Kidney (tissue), 22 donors: ENCODE measurements at places on chromosomes 7 and 10. TPM values are rescaled to one million over a fixed set of nuclear protein-coding genes. Genes with fewer than 3 reads are reported as not detected.

BTBD16 gene
- total RNA-seq = 1.2 TPM

CLCN1 gene
- total RNA-seq = 0.35 TPM

MUC3A gene
- total RNA-seq = 39.1 TPM

AEBP1 gene
- 164 TPM for total RNA-seq

OR2A5 gene
- not detected for total RNA-seq

ABCC2 gene
- total RNA-seq = 2.3 TPM

PCDH15 gene
- not detected for total RNA-seq

ELN gene
- 44.8 TPM for total RNA-seq

PTPRZ1 gene
- 0.98 TPM for total RNA-seq

DNA sequence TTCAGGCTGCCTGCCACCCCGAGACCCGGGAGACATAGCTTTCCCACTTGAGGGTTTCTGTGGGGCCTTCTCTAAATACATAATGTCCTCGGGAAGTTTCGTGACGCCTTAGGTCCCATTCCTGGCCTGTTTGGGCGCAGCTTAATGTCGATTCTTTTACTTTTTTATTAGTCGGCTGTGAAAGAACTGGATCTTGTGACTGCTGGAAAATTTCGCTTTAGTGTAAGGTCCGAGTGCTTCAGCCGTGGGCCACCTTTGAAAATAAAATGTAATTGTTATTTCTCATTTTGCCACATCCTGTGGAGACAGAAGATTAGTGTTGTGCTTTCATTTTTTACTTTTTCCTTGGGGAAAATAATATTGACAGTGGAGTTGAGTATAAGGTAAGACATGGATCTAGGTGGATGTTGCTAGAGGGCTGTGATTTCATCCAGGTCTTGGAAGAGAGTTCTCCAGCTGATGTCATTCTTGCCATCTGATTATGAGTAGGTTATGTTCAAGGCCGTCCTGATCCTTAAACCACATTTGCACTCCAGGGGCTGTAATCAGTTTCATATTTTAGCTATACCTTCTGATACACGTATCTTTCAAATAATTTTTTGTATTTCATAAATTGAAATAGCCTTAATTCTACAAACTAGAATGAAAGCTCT lies 830 bp downstream of the RAB18 start:
- no peak for DNase-seq

- no peak for DNase-seq
These were observed 561.6 kb downstream of the TCERG1L start for GRCh38 chr10:130749911-130750310.

DNA sequence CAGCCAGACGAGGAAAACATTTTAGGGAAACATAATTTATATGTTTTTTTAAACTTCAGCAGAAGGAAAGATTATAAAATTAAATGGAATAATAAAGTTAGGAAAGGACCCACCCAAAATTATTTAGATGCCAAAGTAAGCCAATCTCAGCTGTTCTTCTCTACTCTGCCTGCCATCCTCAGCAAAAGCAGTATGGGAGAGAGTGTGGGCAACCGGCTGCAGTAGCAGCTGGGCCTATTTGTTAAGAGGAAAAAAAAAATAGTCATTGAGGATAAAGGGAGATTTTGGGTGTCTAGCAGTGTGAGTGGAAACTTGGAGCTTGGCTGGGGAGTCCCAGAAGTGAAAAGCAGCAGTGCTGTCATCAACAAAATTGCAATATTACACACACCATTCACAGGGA lies 15.4 kb downstream of the SEMA3E start:
- no peak for DNase-seq

GRCh38 chr7:2282185-2282751 lies 32.0 kb downstream of the SNX8 start:
- peak; percentile 86 for DNase-seq

GRCh38 chr10:30172091-30172490 lies 112.7 kb upstream of the JCAD start:
- DNase-seq = no peak

- peak; percentile 30 for DNase-seq
These were observed 12.1 kb downstream of the IL15RA start for GRCh38 chr10:5965266-5965665.

DNA sequence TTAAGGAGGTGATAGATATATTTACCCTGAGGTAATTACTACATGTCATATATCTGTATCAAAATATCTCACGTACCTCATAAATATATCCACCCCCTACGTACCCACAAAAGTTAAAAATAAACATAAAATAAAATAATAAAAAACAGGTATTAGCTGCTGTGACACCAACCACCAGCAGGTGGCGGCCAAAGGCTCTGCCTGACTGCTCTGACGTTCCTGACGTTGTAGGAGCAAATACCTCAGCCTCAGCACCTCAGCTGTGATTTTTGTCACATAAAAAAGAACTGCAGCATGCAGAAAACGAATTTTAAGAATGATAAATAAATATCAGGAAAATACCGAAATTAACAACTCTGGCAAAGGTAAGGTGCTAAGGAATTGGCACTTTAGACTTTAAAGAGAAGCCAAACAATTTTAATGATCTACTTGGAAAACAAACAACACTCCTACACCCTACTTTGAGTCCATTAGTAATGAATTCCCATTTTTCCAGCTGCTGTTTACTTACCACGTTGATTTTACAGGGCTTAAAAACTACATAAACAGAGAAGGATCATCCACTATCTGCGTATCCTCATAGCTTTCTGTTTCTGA lies 125.4 kb upstream of the TARP start:
- peak; percentile 41 for DNase-seq

DNA sequence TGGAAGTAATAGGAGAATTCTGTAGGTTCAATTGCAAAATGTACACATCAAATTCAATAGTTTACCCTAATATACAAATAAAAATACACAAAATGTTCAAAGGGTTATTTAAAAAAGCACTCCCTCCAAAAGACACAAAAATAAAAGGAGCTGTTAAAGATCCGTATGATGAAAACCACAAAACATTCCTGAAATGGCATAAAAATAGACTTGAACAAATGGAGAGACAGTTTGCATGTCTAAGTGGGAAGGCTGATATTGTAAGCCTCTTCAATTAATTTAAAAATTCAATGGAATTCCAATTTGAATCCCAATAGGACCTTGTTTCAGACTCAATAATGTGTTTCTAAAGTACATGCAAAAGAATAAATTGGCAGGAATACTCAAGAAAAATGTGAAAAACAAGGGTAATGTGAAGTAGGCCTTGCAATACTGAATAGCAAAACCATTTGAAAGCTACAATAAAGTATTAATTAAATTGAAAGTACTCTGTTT lies 38.0 kb upstream of the INSYN2A start:
- no peak for DNase-seq

DNA sequence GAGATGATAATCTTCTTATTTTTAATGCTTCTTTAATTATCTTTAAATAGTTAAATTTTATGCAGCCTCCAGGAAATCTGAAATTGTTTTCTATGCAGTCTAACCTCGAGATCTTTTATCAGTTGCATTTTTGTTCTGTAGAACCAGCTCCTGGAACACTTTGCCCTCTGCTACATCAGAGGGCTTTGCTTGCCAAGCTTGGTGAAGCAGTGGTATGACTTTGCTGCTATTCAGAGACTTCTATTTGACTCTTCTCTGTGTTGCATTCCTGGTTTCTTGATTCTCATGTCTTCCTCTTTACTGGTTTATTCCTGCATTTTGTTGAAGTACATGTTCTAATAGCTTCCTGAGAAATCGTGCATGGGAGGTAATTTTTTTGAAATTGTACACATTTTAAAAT lies 163.7 kb upstream of the TMEM229A start:
- DNase-seq = no peak

DNA sequence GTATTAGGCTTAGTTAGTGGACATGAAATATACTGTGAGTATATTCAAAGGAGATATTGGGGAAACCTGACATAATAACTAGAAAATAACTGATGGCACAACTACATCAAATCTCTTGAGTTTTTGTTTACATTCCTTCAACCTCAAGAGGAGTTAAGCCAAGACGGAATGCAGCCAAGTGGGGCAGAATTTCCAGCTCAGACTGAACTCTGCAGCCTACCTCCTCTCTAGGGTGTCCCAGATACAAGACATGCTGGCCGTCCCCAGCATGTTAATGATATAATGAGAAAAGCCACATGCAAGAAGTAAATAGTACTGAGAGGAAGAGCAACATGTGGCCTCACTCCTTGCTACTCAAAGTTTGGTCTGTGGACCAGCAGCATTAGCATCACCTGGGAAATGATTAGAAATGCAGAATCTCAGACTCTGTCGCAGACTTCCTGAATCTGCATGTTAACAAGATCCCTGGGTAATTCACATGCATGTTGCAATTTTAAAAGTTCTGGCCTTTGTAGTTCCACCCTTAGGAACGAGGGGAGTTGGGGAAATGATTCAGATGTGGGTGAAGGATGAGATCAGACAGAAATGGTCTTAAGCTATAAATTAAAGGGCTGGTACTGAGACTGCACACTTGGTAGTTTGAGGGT lies 118.4 kb upstream of the CACUL1 start:
- DNase-seq = peak; percentile 21

GRCh38 chr10:33180921-33181320 lies 153.5 kb downstream of the NRP1 start:
- no peak for DNase-seq

- no peak for DNase-seq
These were observed 25.4 kb downstream of the GBX1 start for GRCh38 chr7:151141855-151142685.

DNA sequence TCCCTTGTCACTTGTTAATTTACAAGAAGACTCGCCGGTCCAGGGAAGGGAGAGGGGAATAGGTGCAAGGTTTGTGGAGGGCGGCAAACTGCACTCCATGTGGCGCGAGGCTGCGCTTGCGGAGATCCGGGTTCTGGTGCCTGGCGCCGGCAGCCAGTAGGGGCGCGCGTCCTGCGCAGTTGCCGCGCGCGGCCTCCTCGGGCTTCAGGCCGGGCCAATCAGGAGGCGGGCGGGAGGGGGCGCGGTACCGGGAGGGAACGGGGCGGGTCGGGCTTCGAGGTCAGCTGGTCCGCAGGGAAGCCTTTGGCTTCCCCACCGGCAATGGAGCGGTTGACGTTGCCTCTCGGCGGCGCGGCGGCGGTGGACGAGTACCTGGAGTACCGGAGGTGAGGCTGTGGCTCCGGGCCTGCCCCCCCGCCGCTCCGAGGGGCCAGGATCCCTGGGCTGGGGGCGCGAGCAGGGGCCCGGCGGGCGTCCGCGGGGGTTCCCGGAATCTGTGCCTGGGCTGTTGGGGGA lies at the start of gene FAM221A:
Gene FAM221A (plus strand): TSS at position 302 of the 516 bp plus-strand sequence. CDS start 20 bp downstream, at position 322.
- DNase-seq = peak; percentile 91

- DNase-seq = no peak
These were observed 178.9 kb downstream of the GRID1 start for GRCh38 chr10:86187499-86188239.

GRCh38 chr7:167090-167855 lies 25.1 kb upstream of the FAM20C start:
- no peak for DNase-seq
